Retinal pigment epithelial cell (primary cell): ENCODE measurements at places on chromosomes 12 and 14.

- no peak for DNase-seq
Measured at GRCh38 chr12:56154246-56154771, 1.9 kb downstream of the MYL6B start.

- no peak for DNase-seq
Measured at GRCh38 chr12:12393171-12393570, 36.3 kb downstream of the BORCS5 start.

- no peak for DNase-seq
Measured at GRCh38 chr12:30166006-30166795, 382.5 kb upstream of the TMTC1 start.

GRCh38 chr12:14824012-14824634 is 10.1 kb upstream of the SMCO3 start:
- DNase-seq, result no peak

DNA sequence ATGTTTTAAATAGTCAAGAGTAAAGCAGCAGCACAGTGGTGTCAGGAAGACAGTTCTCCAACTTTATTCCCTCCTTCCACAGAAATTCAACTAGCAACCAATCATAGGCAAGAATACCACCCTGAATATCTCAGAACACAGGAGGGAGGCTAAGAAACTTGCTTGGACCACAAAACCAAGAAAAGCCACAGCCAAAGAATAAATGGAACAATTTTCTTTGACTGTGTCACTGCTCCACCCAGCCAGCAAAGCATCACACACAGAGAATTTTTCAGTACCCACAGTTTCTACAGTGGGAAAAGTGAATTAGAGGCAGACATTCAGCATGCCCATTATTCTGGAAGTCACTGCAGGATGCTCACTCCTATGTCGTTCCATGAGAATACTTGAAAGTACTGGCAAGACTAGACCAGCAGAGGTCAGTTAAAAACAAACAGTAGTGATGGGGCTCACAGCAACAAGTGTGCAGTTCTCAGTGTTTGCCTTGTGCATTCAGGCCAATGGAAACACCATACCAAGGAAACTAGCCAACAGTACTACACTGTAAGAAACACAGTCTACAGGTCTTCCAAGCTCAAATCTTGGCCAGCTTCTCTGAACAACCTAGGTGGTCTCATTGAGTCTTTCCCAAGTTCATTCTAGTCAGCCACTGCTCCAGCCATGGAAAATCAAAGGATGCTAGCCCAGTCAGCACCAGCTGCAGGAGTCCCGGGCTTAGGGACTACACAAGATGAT is 56.8 kb upstream of the FOXG1 start:
- DNase-seq, result no peak

- DNase-seq, result no peak
Measured at GRCh38 chr14:40983604-40984003, 623.1 kb upstream of the LRFN5 start.

DNA sequence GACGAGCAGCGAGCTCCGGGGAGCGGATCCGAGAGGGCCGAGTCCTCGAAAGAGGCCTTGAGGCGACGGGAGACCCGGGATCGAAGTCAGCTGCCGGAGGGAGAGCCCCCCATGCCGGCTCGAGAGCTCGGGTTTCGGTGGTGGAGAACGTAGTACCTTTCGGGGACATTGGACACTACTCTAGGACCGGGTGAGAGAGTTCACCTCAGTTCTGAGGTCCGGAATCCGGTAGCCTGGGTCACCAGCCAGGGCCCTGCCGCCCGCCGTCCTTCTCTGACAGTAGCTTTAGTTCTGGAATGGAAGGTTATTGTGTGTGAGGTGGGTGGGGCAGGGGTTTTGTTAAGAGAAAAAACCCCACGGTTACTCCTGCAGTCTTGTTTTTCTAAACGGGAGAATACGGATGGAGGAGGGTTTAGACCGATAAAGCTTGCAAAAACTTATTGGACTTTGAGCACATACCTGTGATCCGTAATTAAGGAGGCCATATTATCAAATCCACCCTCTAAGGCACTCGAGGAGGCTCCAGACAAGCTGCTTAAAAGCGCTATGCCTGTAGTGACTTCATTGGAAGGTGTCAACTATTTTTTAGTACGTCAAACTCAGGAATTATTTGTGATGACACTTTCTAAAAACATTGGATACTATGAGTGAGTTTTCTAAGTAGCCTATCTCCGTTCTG is 765 bp downstream of the SCYL2 start:
- no peak for DNase-seq

GRCh38 chr12:126219654-126220279 is 1154.5 kb downstream of the AACS start:
- no peak for DNase-seq

DNA sequence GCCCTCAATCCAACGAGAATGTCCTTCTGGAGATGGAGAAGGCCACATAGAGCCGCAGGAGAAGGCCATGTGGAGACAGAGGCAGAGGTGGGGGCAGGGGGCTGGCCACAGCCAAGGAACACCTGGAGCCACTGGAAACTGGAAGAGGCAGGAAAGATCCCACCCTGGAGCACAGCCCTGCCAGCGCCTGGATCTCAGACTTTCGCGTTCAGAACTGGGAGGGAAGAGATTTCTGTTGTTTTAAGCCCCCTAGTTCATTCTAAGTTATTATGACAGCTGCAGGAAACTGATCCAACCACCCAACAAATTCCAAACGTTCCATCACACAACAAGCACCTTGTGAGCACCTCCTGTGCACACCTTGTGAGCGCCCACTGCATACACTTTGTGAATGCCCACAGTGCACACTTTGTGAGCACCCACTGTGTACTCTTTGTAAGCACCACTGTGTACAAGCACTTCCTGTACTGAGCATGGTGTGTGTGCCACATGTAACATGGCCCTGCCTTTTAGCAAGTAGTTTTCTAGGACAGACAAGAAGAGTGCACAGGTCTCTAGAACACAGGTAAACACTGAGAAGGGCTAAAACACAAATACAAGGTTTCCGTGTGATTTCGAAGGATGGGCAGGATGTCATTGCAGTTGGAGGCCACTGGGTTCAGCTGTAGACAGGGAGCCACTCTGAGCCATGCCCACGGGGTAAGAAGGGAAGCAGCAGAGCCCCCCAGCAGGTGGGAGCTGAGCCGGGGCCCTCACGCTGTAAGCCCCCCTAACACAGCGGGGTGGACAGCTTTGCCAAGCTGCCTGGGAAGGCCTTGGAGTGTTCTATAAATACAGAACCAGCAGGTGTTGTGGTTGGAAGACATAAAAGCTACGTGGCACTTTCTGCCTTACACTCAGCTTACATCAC is 15.4 kb downstream of the RIMBP2 start:
- DNase-seq, result no peak

DNA sequence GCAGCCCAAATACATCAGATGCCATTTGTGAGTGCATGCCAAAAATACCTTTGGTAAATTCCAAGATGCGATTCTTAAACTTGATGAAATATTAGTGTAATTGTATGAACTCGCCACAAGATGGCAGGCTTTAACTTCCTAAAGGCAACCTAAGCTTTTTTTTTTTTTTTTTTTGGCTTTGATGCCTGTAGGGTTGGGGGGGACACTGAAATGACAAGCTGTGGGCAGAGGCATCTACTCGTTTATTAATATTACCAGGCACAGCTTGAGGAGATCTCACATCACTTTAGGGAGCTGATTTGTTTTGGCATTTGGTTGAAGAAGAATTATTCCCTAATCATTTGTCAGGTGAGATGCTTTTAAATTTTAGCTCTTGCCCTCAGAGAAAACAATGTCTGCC is 126.7 kb upstream of the CCDC196 start:
- peak; percentile 30 for DNase-seq

DNA sequence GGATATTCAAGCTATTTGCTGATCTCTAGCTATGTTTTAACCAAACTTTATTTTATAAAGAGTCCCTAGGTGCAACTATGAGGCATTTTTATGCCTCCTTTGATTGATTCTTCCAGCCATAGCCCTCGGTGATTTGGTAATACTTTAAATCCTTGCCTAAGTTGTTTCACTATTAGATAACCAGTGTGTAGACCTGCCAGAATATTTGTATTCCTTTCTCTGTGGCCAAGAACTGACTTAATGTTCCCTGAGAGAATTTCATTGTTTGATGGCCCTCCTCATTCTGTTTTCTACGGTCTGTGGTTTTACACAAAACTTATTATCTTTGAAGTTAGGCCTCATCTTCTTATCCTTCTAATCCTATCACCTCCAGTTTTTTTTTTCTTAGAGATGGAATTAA is 109.7 kb upstream of the MDGA2 start:
- DNase-seq, result no peak

DNA sequence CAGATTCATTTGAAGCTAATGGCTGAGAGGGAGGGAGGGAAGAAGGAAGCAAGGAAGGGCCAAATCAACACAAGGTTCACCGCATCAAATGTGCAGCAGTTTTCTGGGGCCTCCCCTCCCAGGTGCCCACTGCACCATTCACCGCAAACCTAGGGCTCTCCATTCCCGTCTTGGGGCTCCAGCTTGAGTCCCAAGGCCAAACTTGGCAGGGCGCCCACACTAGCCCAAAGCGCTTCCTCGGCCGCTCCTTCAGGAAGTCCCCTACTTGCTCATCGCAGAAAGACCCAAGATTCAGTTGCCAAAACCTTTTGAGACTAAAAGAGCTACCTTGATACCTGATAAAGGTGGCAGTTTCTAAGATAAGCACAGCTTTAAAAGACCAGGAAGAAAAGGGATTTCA is 140.5 kb upstream of the FKBP4 start:
- DNase-seq, result no peak

DNA sequence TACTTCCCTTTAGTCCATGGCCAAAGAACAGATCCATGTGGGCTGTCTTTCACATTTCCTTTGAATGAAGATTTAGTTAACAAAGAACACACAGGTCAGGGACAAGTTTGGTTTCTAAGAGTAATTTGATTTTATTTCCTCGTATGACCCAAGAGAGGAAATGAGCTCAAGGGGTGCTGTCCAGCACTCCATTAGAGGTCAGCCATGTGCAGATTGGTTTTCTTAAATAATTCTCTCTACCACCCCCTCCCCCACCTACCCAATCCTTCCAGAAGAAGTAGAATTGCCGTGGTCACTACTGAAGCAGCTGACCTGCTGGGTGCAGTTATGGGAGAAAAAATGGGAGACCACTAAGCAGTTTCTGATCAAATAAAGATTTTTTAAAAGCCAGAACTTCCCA is 13.9 kb upstream of the OAS1 start:
- no peak for DNase-seq

- DNase-seq, result no peak
Measured at GRCh38 chr12:65168681-65169319, 583 bp upstream of the LEMD3 start.

DNA sequence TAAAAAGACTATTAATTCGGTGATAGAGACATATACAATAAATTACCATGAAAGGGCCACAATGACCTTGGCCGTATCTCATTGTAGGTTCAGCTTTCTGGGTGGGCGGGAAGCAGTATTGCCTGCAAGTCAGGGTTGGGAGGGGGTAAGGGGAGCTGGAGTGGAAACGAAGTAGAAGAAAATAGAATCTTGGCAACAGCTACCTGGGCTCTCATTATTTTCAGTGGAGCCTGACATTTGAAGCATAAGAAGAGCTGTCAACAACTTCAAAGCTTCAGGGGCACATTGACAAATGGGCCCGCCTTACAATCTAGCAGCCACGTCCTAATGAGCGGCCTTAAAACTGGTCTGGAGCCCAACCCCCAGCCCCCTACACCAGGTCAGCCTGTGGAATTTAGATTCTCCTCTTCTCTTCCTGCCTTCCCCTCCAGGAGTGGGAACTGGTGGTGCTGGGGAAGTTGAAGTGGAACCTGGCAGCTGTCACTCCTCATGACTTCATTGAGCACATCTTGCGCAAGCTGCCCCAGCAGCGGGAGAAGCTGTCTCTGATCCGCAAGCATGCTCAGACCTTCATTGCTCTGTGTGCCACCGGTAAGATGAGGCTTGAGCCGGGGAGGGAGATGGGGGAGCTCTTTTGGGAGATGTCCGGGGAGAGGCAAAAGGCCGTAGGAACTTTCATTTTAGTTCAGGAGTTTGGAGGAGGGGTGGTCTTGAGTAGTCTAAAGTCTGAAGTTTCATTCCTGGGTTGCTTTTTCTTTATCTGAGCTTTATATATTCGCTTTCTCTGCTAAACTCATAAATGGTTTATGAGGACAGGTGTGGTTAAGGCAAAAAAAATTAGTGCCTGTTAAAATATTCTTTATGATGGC is 5.0 kb downstream of the CCND2 start:
- DNase-seq, result no peak

DNA sequence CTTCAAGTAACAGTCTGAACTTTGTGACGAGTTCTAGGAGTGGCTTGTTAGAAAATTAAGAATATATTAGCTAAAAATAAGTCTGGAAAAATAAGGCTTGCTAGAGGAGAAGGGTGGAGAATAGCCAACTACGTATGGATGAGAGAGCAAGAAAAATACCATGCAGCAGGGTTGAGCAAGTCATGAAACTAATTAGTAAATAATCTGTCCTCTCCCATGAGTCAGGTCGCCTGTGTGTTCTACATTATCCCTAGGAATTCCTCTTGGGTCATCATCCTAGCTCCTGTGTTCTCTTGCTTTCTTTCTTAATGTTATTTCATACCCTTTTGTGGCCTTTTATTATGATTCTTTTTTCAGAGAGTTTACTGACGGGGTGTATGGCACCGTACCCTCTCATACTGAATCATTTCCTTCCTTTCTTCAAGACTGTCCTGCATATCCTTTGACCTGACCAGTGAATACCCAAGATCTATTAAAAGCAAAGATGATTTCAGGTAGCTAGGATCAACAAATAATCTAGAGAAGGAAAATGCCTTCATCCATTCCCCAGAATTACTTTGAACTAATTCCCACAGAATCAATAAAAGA is 177.2 kb upstream of the NPAS3 start:
- peak; percentile 40 for DNase-seq

DNA sequence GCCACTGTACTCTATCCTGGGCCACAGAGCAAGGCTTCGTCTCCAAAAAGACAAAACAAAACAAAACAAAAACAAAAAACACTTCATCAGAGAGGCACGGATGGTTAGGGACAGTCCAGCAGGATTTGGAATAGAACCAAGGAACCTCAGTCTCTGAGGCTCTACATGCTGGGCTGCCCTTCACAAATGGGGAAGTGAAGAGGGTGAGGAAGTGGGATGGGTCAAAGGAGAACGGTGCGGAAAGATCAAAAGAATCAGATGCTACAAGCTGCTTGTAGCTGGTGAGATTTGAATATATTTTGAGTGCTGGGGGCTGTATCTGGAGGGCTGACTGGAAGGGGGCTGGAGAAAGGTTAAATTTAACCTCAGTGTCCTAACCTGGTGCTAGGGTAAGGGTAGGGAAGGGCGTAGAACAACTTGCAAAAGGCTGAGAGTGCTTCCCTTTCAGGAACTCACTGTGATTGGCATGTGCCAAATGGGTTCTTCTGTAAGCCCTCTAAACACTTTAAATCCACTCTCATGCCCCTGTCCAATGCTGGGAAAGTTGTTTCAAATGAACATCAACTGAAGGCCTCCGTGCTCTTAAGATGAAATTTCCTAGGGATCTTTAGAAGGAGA is 4.6 kb downstream of the FOXJ2 start:
- DNase-seq, result no peak
